Activated CD4-positive, alpha-beta T cell treated with anti-CD3 and anti-CD28 coated beads for 36 hours (primary cell): ENCODE measurements at places on chromosomes 5 and 9.

- no peak for DNase-seq
These were observed 357.6 kb upstream of the CDH10 start for GRCh38 chr5:25002371-25002770.

- no peak for DNase-seq
These were observed 32.5 kb upstream of the ERBIN start for GRCh38 chr5:65893749-65894430.

DNA sequence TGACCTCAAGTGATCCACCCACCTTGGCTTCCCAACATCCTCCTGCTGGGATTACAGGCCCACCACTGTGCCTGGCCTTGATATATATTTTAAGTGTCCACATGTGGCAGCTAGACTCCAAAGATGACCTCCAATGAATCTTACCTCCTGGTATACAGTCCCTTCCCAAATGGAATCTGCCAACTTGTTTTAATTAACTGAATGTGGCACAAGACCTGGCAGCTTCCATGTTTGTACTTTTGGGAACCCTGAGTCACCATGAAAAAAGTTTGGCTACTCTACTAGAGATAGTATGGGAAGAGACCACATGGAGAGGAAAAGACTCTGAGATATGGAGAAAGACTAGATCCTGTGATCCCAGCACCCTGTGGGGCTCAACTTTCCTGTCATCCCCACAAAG is 42.5 kb downstream of the CCL28 start:
- no peak for DNase-seq

- peak; percentile 68 for DNase-seq
These were observed 97.1 kb downstream of the UNC13B start for GRCh38 chr9:35258660-35259474.

DNA sequence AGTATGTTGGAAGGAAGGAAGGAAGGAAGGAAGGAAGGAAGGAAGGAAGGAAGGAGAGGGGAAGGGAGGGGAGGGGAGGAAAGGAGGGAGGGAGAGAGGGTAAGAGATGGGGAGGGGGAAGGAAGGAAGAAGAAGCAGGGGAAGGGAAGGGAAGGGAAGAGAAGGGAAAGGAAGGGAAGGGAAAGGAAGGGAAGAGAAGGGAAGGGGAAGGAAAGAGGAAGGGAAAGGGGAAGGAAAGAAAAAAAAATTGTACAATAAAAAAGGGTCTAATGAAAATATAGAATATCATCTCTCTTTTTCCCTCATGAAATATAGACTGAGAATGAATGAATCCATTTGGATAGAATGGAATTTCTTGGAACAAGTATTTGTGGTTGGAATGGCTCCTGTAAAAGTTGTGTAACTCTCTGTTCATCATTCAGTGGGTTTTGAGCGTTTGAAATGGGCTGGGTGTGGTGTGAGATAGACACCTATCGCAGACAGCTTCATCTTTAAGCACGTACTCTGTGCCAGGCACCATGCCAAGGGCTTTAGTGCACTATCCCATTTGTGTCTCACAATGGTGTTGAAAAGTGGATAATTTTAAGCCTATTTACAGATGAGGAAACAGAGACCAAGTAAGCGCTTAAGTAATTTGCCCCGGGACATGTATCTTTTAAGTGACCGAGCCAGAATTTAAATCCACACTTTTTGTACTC is 11.6 kb upstream of the PAPPA start:
- DNase-seq, result no peak

DNA sequence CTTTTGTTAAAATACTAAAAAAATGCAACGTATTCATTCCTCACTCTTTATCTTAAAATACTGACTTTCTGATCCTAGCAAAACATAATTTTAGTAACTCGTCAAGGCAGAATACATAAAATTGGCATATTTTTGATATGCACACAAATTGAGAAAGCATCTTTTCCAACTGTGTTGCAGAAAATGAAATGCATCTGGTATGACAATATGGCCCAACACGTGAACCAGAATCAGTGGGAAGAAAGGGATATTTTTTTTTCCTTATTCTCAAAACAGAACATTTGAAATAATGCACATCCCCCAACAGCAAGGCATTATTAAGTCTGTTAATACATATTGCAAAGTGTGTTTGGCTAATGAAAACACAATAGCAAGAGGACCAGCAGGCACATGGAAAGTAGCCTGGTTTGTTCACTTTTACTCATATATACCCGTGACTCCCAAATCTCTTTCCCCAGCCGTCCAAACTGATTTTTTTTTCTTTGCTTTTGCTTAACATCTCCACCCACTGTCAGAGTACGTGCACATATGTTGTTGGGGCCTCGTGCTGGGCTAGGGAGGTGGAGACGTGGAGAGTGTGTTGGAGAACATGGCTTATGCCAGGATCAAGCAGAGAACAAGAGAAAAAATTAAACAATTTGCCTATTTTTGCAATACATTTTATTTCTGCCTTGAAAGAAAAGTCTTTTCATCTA is 4.3 kb downstream of the MCTP1 start:
- DNase-seq, result no peak

DNA sequence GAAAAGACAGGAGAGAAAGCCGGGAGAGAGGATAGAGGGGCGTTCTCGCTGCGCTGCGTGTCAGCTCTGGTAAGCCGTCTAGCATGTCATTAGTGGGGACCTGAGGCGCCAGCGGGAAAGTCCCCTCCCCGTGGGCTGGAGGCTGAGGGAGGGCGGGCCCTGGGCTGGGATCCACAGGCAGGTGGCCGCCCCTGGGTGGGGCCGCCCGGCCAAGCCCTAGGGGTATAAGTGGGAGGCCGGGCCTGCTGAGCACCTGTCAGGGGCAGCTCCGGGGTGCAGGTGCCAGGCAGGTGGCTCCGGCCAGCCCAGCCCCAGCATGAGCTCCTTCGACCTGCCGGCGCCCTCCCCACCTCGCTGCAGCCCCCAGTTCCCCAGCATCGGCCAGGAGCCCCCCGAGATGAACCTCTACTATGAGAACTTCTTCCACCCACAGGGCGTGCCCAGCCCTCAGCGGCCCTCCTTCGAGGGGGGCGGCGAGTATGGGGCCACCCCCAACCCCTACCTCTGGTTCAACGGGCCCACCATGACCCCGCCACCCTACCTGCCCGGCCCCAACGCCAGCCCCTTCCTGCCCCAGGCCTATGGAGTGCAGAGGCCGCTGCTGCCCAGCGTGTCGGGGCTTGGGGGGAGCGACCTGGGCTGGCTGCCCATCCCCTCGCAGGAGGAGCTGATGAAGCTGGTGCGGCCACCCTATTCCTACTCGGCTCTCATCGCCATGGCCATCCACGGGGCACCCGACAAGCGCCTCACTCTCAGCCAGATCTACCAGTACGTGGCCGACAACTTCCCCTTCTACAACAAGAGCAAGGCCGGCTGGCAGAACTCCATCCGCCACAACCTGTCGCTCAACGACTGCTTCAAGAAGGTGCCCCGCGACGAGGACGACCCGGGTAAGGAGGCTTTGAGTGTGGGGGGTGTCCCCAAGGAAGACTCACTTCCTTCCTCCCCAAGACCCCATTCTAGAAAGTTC is at the start of gene FOXI1:
Gene FOXI1, plus strand, starts transcription at position 256 of the 970 bp plus-strand sequence. Its CDS starts 61 bp downstream, at position 317.
- no peak for DNase-seq
